ENCODE measurements at places on chromosomes 12 and 14.

DNA sequence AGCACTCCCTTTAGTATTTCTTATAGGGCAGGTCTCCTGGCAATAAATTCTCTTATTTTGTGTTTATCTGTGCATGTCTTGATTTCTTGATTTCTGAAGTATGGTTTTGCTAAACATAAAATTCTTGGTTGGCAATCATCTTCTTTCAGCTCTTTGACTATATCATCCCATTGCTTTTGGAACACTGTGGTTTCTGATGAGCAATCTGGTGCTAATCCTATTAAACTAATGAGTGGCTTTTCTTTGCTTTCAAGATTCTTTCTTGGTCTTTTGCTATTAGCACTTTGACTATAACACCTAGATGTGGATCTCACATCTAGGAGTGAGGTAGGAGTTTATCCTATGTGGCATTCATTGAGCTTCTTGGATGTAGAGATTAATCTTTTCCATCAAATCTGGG is 120.7 kb upstream of the MED13L start:
- no peak for DNase-seq

DNA sequence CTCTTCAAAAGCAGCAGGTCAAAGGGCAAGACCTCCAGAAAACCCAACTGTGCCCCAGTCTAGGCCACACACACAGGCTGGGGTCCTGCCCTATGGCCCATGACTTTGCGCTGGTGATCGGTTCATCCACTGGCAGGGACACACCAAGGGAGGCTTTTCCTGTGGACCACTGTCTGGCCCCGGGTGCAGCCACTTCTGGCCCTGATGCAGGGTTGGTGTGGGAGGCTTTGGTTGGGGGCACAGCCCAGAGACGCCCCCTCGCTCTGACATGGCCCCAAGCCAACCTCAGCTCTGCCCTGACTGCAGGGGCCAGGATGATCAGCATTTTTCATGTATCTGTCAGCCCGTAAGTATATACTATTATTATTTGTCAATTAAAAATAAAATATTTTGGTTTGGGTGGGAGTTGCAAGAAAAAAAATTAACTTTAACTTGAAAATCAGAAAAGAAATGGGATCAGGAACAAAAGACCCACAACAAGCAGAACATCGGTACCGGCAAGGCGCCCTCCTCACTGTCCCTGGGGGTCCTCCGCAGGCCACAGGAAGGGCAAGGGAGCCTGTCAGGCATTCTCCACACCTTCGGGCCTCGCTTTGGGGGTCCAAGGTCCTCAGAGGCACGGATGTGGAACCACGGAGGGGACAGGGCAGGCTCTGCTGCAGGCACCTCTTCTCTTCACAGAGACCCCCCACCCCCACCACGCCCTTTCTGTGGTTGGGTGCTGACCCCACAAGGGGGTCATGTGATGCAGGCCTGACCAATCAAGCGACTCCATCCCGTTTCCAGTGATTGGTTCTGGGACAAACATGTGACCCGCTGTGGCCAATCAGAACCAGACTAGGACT is 181.5 kb upstream of the SFSWAP start:
- no peak for DNase-seq

- DNase-seq: no peak
These were observed 686 bp downstream of the MCRS1 start for GRCh38 chr12:49567302-49567610.

GRCh38 chr12:8668441-8668840 is 5.8 kb upstream of the MFAP5 start:
- no peak for DNase-seq

GRCh38 chr12:87883806-87884205 is 145.4 kb downstream of the C12orf50 start:
- no peak for DNase-seq

GRCh38 chr14:93735206-93735605 is 53.1 kb downstream of the PRIMA1 start:
- DNase-seq: no peak
